Activated T-helper 1 cell treated with anti-CD3 and anti-CD28 coated beads, Interleukin-12 subunit alpha, Interleukin-12 subunit beta, Interleukin-2, Interleukin-4 antibody, amounts not matched to agents 30 ng/mL and 10 ng/mL and 1 ng/mL, durations not matched to agents 14 hours and 24 hours and 36 hours (primary cell): ENCODE measurements at places on chromosomes 12 and 14. TPM values are rescaled to one million over a fixed set of nuclear protein-coding genes. Genes with fewer than 3 reads are reported as not detected.
A peak's percentile ranks its signal among the peaks of the same experiment; 100 is the strongest.

The INHBE gene
- 0.22 and 0.41 TPM in 2 replicates for total RNA-seq

The GNPTAB gene
- 53.2 and 55.0 TPM in 2 replicates for total RNA-seq

DNA sequence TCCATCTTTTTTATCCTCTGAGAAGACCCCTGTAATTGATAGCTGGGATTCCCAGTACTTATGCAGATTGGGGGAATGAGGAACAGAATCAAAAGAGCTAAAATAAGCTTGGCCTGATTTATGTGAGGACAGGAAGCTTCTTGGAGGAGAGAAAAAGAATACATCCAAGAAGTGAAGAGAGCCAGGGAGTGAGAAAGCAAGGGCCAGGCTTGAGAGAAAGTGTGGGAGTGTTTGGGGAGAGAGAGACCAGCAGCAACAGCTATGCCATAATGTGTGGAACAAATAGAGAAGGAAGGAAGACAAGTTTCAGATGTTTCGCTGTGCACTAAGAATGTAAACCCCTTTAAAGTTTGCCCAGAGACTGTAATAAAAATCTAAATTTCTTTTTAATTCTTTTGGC lies 4.0 kb upstream of the CCDC184 start:
- peaks cover 31% of the 10 kb centered on the region for H3K27me3 ChIP-seq
- peaks cover 2% of the 10 kb centered on the region for H3K36me3 ChIP-seq
- no peak for DNase-seq

DNA sequence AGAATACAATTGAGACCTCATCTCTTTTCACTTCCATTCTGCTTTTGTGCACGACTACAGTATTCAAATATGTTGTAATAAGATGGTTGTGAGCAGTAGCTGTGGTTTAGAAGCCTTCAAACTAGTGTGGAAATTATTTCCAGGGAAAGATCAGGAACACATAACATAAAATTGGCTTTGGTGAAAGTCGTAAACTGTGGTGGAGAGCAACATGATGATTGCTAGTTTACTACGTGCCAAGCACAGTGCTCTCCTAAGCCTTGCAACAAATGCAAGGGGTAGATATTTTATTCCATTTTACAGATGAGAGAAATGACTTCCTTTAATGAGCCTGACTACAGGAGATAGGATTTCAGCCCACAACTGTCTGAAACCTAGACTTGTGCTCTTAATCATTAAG lies 172.4 kb upstream of the LMNTD1 start:
- no peak overlapping the region for H3K27ac ChIP-seq
- no peak for DNase-seq
- H3K4me3 ChIP-seq = no peak overlapping the region
- no peaks in the 10 kb centered on the region for H3K27me3 ChIP-seq

- H3K4me1 ChIP-seq = no peaks in the 10 kb centered on the region
- no peak for DNase-seq
- no peaks in the 10 kb centered on the region for H3K27me3 ChIP-seq
- H3K27ac ChIP-seq = no peak overlapping the region
- H3K4me3 ChIP-seq = no peak overlapping the region
- no peaks in the 10 kb centered on the region for H3K36me3 ChIP-seq
These were observed 53.2 kb downstream of the TESC start for GRCh38 chr12:117046011-117046369.

- H3K36me3 ChIP-seq = peaks cover 34% of the 10 kb centered on the region
- peak overlapping the region; percentile 52 for H3K27ac ChIP-seq
- peaks cover 41% of the 10 kb centered on the region for H3K4me1 ChIP-seq
These were observed 14.7 kb downstream of the CPSF6 start for GRCh38 chr12:69254046-69254445.
